ENCODE measurements at places on chromosomes 7 and 10.

GRCh38 chr7:115546790-115547189 is 483.8 kb downstream of the TFEC start:
- no peak for DNase-seq

- no peak for DNase-seq
These were observed 8.0 kb upstream of the SMARCD3 start for GRCh38 chr7:151256410-151257045.

GRCh38 chr7:30309842-30310435 is 25.5 kb downstream of the ZNRF2 start:
- DNase-seq = no peak

DNA sequence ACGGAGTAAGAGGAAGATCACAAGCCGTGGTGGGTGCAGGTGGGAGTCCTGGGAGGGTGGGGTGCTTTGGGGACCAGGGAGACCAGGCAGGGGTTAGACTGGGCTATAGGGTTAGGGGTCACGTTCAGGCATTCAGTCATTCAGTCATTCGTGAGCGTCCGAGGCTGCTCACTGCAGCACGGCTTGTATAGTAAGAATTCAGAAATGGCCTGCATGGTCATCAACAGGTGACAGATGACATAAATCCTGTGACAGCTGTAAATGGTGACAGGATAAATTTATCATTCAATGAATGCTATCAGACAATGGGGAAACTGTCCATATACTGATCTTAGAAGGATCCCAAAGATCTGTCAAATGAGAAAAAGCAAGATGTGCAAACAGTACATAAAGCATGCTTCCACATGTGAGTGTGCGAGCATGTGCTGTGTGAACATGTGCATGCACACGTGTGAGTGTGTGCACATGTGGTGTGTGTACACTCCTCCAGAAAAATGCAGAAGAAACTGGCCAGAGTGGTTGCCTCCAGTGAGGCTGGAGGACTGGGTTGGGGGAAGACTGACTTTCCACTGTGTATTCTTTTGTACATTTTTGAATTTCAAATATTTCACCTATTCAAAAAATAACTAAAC is 32.0 kb upstream of the SMARCD3 start:
- no peak for DNase-seq

- DNase-seq = no peak
These were observed 178.0 kb downstream of the IMMP2L start for GRCh38 chr7:111384065-111384891.

DNA sequence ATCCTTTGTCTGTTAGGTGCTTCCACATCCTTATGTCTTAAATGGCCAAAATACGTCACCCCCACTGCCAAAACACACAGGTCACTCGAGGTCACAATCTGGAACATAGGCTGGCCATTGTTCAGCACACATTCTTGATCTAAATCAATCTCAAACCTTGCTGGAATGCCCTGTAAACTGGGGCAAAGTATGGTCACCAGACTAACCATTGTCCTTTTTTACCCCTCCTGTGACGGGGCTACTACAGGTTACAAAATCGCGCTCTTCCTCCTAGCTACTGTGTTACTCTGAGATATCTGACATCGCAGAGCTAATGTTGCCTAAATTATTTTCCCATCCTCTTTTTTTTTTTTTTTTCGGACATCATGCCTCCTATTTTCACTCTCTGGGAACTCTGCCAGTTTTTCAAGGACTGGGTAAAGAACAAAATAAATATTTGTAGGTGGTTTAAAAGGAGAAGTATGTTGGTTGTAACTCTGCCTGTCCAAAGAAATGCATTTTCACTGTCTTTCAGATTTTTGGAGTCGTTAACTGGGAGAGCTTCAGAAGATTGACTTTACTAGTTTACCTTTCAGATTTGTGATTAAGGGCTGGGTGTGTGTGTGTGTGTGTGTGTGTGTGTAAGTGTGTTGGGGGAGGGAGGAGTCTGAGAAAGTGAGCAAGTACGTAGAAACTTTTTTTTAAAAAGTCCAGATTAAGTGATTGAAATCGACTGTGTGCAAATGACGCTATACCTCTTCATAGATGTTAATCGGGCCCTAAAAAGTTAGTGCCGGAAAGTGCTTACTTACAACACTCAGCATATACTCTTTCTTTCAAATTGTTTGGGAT is 942 bp upstream of the KIAA1217 start:
- DNase-seq = no peak

DNA sequence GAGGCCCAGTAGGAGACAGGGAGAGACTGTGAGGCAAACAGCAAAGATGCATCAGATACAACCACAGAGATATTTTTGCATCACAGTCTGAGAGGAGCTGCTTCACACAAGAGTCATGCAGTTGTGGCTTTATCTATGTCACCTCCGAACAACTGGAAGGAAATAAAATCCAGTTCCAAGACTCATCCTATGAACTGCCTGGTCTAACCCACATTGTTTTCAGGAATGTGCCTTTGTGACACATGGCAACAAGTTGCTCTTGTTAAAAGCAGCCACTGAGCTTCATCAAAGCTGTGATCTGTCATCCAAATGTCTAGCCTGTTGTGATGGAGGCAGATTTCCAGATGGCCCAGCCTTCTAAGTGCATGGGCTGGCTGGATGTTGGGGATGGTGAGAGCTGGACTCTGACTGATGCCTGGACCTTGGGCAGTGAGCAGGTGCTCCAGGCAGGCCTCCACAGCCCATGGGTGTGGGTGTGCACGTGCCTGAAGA is 255.0 kb downstream of the BMPER start:
- DNase-seq = no peak

DNA sequence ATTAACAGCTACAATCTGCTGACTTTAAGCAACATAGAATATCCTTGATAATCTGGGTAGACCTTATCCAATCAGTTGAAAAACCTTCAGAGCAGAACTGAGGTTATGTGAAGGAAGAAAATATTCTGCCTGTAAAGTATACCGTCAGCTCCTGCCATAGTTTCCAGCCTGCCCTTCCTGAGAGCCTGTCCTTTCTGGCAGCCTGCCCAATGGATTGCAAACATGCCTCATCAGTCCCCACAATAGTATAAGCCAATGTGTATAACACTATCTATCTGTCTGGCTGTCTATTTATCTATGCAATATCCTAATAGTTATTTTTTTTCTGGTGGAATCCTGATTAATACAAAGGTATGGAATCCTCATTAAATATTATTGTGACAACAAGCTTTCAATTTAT is 489.2 kb upstream of the KCND2 start:
- DNase-seq = peak; percentile 3

GRCh38 chr10:86498598-86498997 is 23.0 kb downstream of the WAPL start:
- DNase-seq = no peak
